NCI-H2171 (cell line): ENCODE measurements at places on chromosomes 1 and 21.

DNA sequence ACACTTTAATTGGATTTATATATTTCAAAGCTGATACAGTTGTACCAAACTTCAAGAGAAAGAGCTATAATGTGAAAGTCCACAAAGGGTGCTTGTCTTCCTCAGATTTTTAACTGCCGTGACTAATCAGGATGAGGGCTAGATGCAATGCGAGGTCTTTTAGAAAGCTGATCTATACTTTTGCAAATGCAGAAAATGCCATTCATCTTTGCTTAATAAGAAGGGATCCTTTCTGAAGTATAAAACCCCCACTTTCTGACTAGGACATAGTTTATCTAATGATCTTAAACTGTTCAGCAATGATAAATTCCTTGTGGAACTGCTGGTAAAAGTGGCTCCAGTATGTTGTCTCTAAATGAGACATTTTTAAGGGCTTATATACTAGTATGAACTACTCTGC is 102.7 kb upstream of the NGF start:
- DNase-seq = no peak

GRCh38 chr1:37717631-37718030 is 25.3 kb downstream of the CDCA8 start:
- DNase-seq = no peak

- DNase-seq = no peak
These were observed 50.2 kb downstream of the SMYD2 start for GRCh38 chr1:214331180-214331579.

- DNase-seq = no peak
These were observed 532.2 kb downstream of the MATN1 start for GRCh38 chr1:30191154-30191702.

- no peak for DNase-seq
These were observed 4.1 kb downstream of the TIE1 start for GRCh38 chr1:43304771-43305300.

DNA sequence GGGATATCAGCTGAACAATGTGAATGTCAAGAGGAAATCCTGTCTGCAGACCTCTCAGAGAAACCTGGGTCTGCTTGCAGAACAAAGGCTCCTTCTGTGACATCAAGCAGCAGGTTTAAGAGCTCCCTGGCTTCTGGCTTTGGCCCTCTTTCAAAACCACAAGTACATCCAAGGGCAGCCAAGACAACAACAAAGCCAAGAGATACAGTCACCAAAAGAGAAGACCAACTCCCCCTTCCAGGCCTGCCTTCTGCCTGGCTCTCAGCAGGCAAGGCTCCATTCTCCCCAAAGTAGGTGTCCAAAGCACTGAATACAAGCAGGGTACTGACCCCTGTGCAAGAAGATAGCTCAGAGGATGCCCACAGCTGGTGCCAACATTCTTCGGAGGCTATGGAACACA is 11.5 kb downstream of the BCAR3 start:
- DNase-seq = no peak

DNA sequence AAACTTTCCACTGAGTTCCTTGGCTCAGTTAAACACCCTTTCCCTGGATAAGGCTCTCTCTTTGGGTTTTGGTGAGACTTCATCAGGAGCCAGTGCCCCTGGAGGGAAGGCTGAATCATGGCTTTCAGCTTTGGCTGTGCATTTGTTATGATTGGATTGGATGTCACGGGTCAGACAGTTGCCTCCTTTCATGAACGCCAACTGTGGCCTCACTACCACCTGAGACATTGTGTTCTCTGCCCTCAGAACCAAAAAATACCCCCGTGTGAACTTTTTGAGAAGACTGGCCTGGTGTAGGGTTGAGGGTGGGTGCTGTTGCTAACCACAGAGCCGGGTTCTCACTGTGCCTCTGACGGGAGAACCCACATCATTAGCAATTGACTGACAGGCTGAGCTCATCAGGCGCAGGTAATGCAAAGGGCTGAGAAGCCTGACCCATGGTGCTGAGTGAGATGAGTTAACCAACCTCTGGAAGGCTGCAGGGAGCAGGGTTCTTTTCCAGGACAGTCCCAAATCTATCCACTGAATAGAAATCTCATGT is 65.6 kb downstream of the HHAT start:
- no peak for DNase-seq

DNA sequence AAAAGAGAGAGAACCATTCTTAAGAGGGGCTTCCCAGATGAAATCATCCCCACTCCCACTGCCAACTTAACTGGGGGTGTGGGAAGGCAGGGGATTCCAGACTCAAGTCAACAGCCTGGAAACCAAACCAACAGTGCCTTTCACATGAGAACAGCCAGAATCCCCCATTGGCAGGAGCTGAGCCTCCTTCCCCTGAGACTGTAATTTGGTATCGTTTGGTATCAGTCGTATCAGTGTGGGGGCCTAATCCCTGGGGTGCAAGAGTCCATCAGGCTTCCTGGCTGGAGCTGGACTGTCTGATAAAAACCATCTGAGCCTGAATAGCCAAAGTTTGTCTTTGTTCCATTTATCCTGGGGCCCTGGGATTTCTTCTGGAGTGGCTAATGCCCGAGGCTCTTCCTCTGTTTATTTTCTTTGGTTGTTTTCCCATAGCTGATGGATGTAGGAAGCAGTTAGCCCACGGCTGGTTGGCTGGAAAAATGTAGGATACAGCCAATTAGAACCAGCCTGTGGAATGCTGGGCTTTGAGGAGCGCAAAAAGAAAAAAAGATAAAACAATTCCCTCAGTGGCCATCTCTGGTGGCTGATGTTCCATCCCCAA is 84.6 kb downstream of the LAMC2 start:
- DNase-seq = peak; percentile 22

DNA sequence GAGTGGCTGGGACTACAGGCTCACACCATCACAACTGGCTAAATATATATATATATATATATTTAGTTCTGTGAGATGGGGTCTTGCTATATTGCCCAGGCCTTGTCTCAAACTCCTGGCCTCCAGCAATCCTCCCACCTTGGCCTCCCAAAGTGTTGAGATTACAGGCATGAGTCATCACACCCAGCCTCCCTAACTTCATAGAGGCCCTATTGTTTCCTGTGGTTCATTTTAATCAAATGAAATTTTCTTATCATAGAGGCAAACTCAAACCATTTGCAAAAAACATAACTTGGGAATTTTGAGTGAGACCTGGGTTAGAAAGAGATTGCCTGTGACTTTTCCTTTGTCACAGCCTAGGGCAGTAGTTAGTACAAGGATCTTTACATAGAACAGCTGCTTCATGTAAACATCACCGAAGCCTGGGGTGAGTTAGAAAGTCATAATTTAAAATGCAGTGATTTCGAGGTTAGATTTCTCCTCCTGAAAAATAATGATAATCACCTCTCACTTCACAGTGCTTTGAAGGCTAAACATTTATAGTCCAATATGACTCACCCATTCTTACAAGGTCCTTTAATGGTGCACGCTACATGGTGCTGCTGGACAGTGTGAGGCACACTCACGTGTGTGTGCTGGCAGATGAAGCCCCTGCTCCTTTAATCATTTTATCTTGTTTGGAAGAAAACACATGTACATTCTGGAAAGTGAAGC is 188.9 kb downstream of the RHOU start:
- DNase-seq = no peak

DNA sequence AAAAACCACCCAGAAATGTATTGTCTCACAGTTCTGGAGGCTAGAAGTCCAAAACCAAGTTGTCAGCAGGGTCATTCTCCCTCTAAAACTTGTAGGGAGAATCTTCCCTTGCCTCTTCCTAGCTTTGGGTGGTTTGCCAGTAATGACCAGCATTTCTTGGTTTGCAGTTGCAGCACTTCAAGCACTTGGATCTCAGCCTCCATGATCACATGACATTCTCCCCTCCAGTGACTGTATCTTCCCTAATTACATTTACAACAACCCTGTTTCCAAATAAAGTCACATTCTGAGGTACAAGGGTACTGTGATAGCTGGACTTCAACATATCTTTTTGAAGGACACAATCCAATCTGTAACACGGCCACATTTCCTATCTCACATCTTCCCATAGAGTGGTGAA is 37.2 kb downstream of the EVI5 start:
- no peak for DNase-seq

GRCh38 chr1:76955652-76956051 is 88.4 kb downstream of the ST6GALNAC5 start:
- no peak for DNase-seq

- no peak for DNase-seq
These were observed 716 bp downstream of the INAVA start for GRCh38 chr1:200895443-200895789.

- DNase-seq = peak; percentile 57
These were observed at the start of gene CCDC28B for GRCh38 chr1:32200226-32201010. Gene CCDC28B (plus strand): TSS chr1:32200595. CDS start chr1:32201936, 1,341 bp downstream.

DNA sequence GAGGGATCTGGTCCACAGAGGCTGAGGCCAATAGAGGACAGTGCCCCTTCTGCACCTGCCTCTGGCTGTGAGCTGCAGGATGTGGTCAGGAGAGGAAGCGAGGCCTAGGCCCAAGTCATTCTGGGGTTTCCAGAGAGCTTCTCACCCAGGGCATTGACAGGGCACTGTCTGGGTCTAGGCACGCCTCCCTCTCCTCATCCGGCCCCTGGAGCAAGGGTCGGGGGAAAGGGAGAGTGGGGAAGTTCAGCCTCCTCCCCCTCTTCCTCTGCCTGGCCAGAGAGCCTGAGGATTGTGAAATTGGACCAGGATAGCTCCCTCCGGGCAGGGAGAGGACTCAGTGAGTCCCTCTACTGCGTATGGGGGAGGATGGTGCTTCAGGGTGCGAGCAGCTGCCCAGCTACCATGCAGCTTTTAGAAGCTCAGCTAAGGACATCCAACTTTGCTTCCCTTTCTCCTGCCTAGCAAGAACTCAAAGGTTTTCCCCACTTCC is 6.3 kb upstream of the INAVA start:
- DNase-seq = no peak
